ENCODE measurements at places on chromosomes 5 and 9. TPM values are rescaled to one million over a fixed set of nuclear protein-coding genes. Genes with fewer than 3 reads are reported as not detected.

Gene TMEM215
- total RNA-seq, result 0.33 TPM

Gene WNT8A
- total RNA-seq, result 0.26 TPM

Gene SLC38A9
- 48.5 TPM for total RNA-seq

Gene PHF24
- total RNA-seq, result 0.68 TPM

Gene TSSK1B
- not detected for total RNA-seq

Gene FBLL1
- total RNA-seq, result 4.8 TPM

DNA sequence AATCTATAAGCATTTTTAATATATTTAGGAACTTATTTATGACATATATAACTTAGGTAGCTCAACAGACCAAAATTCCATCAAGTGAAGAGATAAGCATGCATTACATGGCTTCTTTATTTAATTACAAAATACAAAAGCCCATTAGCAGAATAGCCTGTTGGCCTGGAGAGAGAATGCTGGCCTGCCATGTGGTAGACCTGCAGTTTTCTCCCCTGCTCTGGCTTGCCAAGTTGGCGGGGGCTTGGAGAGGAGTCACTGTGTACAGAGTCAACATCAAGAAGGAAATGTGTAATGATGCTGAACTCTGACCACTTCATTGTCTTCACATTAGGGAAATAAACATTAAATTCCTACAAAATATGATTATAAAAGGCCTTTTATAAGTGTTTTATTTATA, 69.8 kb upstream of the CNTLN start:
- DNase-seq, result no peak

GRCh38 chr5:40171971-40172370, 507.7 kb upstream of the PTGER4 start:
- DNase-seq, result no peak

DNA sequence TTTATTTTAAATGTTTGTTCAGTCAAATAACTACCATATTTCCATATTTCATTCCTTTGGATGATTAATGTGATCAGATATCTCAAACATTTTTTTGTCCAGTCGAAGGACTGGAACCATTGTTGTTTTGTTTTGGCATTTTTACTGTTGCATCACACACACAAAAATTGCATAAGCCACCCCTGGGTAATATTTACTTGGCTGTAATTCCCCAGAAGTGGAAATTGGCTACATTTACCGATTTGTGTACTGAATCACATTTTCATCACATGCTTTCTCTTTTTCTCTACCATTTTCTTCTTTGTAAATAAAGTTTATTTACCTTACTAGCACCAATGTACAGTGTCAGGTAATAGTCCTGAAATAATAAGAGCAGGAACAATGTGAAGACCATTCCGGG, 1729.7 kb upstream of the WWC1 start:
- no peak for DNase-seq

- peak; percentile 83 for DNase-seq
These were observed 19.5 kb downstream of the FAM163B start for GRCh38 chr9:133589454-133590227.

- no peak for DNase-seq
These were observed 91.8 kb upstream of the GPR151 start for GRCh38 chr5:146607659-146608332.

Data from H9 (cell line).